ENCODE measurements at places on chromosomes 1 and 21. TPM values are rescaled to one million over a fixed set of nuclear protein-coding genes. Genes with fewer than 3 reads are reported as not detected.
A peak's percentile ranks its signal among the peaks of the same experiment; 100 is the strongest.

GRCh38 chr1:236465231-236465958 is 58.4 kb upstream of the LGALS8 start:
- H3K4me3 ChIP-seq, result peak overlapping the region; percentile 4
- peaks cover 20% of the 10 kb centered on the region for H3K4me1 ChIP-seq
- H3K27ac ChIP-seq, result no peak overlapping the region

- no peaks in the 10 kb centered on the region for H3K27me3 ChIP-seq
- no peaks in the 10 kb centered on the region for H3K36me3 ChIP-seq
- H3K27ac ChIP-seq, result no peak overlapping the region
- no peak for DNase-seq
- no peak overlapping the region for H3K4me3 ChIP-seq
Observed at GRCh38 chr1:8276932-8277331, 41.0 kb upstream of the SLC45A1 start.

DNA sequence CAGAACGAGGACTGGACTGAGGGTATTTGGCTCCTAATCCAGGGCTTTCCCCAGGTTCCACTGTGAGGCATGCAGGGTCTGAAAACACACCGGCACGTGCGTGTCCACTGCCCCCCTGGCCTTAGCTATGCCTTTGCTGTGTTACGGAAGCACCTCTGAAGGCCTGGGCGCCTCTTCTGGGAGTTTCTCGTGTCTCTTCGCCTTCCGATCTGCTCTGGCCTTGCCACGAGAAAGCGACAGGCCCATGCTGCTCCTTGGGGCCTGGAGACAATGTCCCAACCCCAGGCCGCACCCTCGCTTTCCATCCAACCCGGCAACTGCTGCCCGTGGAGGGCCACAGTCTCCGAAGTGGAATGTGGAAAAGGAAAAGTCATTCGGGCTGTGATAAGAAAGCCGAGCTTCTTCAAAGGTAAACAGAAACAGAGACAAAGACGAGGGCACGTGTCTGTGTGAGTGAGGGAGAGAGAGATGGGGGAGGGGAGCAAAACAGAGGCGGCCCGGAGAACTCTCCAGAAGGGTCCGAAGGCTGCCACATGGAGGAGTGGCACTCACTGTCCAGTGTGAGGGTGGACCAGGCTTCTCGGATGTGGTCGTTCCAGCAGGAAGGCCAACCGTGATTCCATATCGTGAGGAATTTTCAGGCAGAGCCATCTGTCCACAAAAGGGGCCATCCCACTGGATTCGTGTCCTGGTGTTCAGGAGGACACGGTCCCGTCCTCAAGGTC is 3.4 kb upstream of the UMODL1 start:
- no peak overlapping the region for H3K27ac ChIP-seq
- no peaks in the 10 kb centered on the region for H3K27me3 ChIP-seq
- no peak for DNase-seq
- peaks cover 17% of the 10 kb centered on the region for H3K4me1 ChIP-seq

GRCh38 chr1:157348538-157349480 is 203.5 kb downstream of the FCRL5 start:
- H3K27me3 ChIP-seq, result no peaks in the 10 kb centered on the region
- H3K36me3 ChIP-seq, result no peaks in the 10 kb centered on the region
- no peak overlapping the region for H3K27ac ChIP-seq

DNA sequence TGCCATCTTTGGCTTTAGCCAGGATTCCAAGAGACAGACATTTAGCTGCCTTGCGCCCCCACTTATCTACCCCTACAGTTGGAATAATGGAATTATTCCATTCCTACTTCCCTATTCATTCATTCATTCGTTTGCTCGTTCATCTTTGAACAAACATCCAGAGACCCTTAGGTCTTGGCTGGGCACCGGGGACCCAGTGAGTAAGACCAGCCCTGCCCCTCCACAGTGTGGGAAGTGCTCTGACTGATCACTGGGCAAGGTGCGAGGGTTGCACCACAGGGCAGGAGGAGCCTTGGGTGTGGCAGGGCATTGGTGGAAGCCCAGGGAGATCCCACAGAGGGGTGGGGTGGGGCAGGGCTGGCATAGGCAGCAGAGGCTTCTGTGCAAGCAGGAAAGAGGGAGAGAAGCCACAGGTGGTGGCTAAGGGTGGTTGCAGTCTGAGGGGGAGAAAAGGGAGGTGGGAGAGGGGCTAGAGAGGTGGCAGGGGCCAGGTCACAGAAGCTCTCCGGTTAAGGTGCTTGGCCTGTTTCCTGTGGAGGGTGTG is 35.0 kb upstream of the TMEM61 start:
- H3K4me1 ChIP-seq, result peaks cover 10% of the 10 kb centered on the region
- no peak overlapping the region for H3K4me3 ChIP-seq
- no peak for DNase-seq
- H3K36me3 ChIP-seq, result no peaks in the 10 kb centered on the region

- no peak for DNase-seq
- H3K27me3 ChIP-seq, result no peaks in the 10 kb centered on the region
- no peak overlapping the region for H3K4me3 ChIP-seq
- peak overlapping the region; percentile 88 for H3K27ac ChIP-seq
Observed at GRCh38 chr21:41367945-41368734, 6.3 kb downstream of the MX2 start.

GRCh38 chr1:39829791-39830533 is 41.3 kb upstream of the BMP8B start:
- H3K27me3 ChIP-seq, result no peaks in the 10 kb centered on the region
- no peaks in the 10 kb centered on the region for H3K36me3 ChIP-seq
- no peak overlapping the region for H3K27ac ChIP-seq
- H3K4me3 ChIP-seq, result no peak overlapping the region
- H3K4me1 ChIP-seq, result no peaks in the 10 kb centered on the region

DNA sequence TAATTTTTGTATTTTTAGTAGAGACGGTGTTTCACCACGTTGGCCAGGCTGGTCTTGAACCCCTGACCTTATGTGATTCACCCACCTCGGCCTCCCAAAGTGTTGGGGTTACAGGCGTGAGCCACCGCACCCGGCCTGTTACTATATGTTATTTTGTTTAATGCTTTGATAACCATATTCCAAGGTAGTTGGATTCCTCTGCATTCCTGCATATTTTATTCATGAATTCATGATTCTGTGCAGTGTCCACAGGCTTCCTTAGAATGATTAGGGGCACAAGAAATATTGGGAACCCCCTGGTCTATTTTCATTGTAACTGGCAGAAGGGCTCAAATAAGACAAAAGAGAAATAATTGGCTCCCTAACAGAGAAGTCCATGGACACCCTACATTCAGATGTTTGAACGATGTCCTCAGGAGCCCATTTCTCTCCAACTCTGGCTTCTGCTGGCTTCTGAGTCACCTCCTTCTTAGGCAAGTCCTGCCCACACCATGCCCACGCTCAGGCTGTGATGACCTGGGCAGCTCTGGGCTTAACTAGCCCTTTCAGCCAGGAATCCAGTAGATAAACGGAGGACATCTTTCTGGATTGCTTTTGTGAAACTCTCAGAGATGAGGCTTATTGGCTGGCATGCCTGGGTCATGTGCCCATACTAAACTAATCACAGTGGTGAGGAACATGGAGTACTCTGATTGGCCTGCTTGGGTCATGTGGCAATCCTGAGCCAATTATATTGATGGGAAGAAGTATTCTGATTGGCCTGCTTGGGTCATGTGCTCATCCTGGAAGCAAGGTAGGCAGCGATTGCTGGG is 32.6 kb downstream of the TNFRSF8 start:
- H3K27me3 ChIP-seq, result no peaks in the 10 kb centered on the region
- DNase-seq, result no peak
- no peaks in the 10 kb centered on the region for H3K36me3 ChIP-seq
- peaks cover under 1% of the 10 kb centered on the region for H3K4me1 ChIP-seq

GRCh38 chr1:166956057-166956850 is 19.1 kb downstream of the ILDR2 start:
- no peaks in the 10 kb centered on the region for H3K36me3 ChIP-seq
- H3K27ac ChIP-seq, result no peak overlapping the region
- DNase-seq, result no peak
- H3K4me1 ChIP-seq, result no peaks in the 10 kb centered on the region
- no peak overlapping the region for H3K4me3 ChIP-seq

- H3K27me3 ChIP-seq, result no peaks in the 10 kb centered on the region
- peak overlapping the region; percentile 37 for H3K4me3 ChIP-seq
- no peaks in the 10 kb centered on the region for H3K36me3 ChIP-seq
Observed at GRCh38 chr1:156581661-156582387, 2.3 kb downstream of the TTC24 start.

GRCh38 chr21:32463367-32463766 is 50.9 kb downstream of the EVA1C start:
- DNase-seq, result no peak
- no peak overlapping the region for H3K27ac ChIP-seq
- H3K4me1 ChIP-seq, result no peaks in the 10 kb centered on the region
- H3K27me3 ChIP-seq, result no peaks in the 10 kb centered on the region
- H3K36me3 ChIP-seq, result no peaks in the 10 kb centered on the region

- no peaks in the 10 kb centered on the region for H3K27me3 ChIP-seq
- H3K4me1 ChIP-seq, result no peaks in the 10 kb centered on the region
- H3K36me3 ChIP-seq, result no peaks in the 10 kb centered on the region
- H3K27ac ChIP-seq, result no peak overlapping the region
Observed at GRCh38 chr1:180365039-180365438, 135.0 kb downstream of the LHX4 start.

DNA sequence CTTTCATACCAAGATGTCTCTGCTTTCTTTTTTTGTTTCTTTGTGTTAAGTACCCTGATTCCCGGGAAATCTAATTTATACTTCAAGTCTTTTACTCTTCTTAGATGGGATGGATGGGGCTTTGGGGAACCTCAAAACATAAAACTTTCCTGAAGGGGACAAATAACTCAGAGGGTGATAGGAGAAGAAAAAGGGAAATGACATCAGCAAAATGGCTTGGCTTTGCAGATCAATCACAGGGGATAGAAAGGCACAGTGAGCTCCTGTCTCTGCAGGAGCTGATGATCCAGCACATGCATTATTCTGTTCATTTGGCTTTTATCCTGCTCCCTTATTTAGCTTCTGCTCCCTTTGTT is 1.4 kb upstream of the CA14 start:
- H3K4me1 ChIP-seq, result peaks cover 6% of the 10 kb centered on the region
- no peak for DNase-seq
- H3K27me3 ChIP-seq, result no peaks in the 10 kb centered on the region
- H3K36me3 ChIP-seq, result no peaks in the 10 kb centered on the region

- no peak overlapping the region for H3K4me3 ChIP-seq
- H3K27ac ChIP-seq, result no peak overlapping the region
- H3K4me1 ChIP-seq, result no peaks in the 10 kb centered on the region
- H3K36me3 ChIP-seq, result no peaks in the 10 kb centered on the region
Observed at GRCh38 chr1:212062832-212063438, 27.4 kb downstream of the DTL start.

- no peaks in the 10 kb centered on the region for H3K36me3 ChIP-seq
- no peak overlapping the region for H3K27ac ChIP-seq
- no peak for DNase-seq
- no peaks in the 10 kb centered on the region for H3K27me3 ChIP-seq
- H3K4me3 ChIP-seq, result no peak overlapping the region
- peaks cover 29% of the 10 kb centered on the region for H3K4me1 ChIP-seq
Observed at GRCh38 chr1:234720709-234721441, 110.9 kb upstream of the IRF2BP2 start.

DNA sequence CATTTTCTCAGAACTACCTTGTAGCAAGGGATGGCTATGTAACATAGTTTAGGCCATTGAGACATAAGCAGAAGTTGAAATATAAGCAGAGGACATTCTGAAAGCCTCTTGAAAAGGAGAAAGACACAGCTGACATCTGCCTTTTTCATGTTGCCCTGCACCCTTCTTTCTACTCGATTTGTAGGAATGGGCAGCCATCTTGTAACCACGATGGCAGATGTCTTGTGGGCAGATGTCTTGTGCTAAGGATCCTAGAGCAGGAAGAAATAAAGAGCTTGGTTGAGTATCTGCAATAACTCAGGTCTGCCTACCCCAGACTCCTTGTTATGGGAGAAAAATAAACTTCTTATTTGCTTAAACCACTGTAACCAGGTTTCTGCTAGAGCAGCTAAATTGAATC is 351.0 kb downstream of the PDE4B start:
- no peaks in the 10 kb centered on the region for H3K36me3 ChIP-seq
- no peak overlapping the region for H3K4me3 ChIP-seq
- H3K4me1 ChIP-seq, result no peaks in the 10 kb centered on the region
- H3K27me3 ChIP-seq, result no peaks in the 10 kb centered on the region
- DNase-seq, result no peak

- DNase-seq, result peak; percentile 29
- H3K27ac ChIP-seq, result no peak overlapping the region
- H3K4me3 ChIP-seq, result no peak overlapping the region
- no peaks in the 10 kb centered on the region for H3K27me3 ChIP-seq
- H3K4me1 ChIP-seq, result no peaks in the 10 kb centered on the region
Observed at GRCh38 chr1:201999625-202000238, 10.7 kb upstream of the ELF3 start.

- no peaks in the 10 kb centered on the region for H3K27me3 ChIP-seq
- H3K4me1 ChIP-seq, result no peaks in the 10 kb centered on the region
- H3K4me3 ChIP-seq, result no peak overlapping the region
Observed at GRCh38 chr1:225517697-225518096, 89.9 kb upstream of the LBR start.

GRCh38 chr1:21064057-21064456 is 112.6 kb downstream of the EIF4G3 start:
- H3K4me3 ChIP-seq, result no peak overlapping the region
- H3K4me1 ChIP-seq, result no peaks in the 10 kb centered on the region

DNA sequence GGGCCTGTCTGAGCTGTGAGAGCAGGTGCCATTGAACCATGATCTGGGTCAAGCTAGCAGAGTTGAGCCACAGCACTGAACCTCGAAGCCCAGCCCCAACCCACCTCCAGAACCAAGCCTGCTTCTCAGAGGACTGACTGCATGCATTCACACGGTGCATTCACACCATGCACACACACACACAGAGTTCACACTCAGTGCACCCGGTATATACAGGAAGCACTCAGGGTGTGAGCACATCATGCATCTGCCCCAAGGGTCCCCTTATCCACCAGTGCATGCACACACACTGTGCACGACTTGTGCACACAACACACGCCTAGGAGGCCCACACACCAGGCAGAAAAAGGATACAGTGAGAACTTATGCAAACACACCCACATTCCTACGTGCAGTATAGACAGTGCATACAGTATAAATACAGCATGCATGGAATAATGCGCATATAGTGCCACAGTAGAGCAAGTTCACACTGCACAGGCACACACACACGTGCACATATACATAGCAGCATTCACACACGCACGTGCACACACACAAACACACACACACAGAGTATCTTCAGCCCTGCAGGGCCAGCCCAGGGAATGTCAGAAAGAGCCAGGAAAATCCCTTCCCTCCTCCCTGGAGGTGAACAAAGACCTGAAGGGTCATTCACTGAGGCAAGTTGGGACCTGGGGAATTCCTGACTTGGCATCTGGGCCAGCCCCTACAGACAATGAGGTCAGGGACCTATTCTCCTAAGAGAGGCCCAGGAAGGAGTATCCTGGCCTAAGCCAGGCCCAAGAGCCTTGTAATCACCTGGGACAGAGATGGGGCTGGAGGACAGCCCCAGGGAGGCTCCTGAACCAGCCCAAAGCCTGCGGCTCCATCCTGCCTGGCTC is 42.1 kb downstream of the CAMK2N1 start:
- H3K36me3 ChIP-seq, result no peaks in the 10 kb centered on the region
- no peak overlapping the region for H3K27ac ChIP-seq
- no peaks in the 10 kb centered on the region for H3K4me1 ChIP-seq
- H3K4me3 ChIP-seq, result no peak overlapping the region
- DNase-seq, result no peak

Gene IVL
- total RNA-seq, result not detected

Gene ERG
- total RNA-seq, result 1.3 TPM

Gene ADAMTS1
- total RNA-seq, result 0.56 TPM

Gene CYP4Z1
- total RNA-seq, result not detected

Gene ELOVL1
- 25.9 TPM for total RNA-seq

Gene RAB42
- total RNA-seq, result 1.1 TPM

Gene LGR6
- total RNA-seq, result 0.16 TPM

Gene KCNJ15
- 0.54 TPM for total RNA-seq

Gene SVBP
- 12.7 TPM for total RNA-seq

Gene VANGL2
- total RNA-seq, result 0.13 TPM

Gene PLEKHN1
- total RNA-seq, result 1.0 TPM

Gene OR6N1
- total RNA-seq, result not detected

Gene TTC24
- total RNA-seq, result 2.8 TPM
